ENCODE measurements at places on chromosomes 4 and X. TPM values are rescaled to one million over a fixed set of nuclear protein-coding genes. Genes with fewer than 3 reads are reported as not detected.

GRCh38 chr4:40301603-40302002, 33.5 kb upstream of the CHRNA9 start:
- DNase-seq: no peak

DNA sequence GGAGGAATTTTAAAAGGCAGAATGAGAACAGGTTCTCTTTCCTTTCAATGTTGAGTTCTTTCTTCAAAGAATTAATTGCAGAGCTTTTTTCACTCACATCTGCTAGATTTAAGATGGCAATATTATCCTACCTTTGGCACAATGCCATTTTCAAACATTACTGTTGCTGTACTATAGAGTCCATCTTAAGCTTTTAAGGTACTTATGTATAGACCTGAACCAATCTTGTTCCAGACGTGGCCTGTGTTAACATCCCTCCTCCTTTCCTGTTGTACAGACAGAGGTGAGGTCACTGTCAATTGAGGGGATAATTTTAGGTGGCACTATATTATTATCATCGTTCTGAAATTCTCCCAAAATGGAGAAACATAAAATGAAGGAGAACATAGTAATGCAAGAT, 53.0 kb upstream of the MYOZ2 start:
- no peak for DNase-seq

DNA sequence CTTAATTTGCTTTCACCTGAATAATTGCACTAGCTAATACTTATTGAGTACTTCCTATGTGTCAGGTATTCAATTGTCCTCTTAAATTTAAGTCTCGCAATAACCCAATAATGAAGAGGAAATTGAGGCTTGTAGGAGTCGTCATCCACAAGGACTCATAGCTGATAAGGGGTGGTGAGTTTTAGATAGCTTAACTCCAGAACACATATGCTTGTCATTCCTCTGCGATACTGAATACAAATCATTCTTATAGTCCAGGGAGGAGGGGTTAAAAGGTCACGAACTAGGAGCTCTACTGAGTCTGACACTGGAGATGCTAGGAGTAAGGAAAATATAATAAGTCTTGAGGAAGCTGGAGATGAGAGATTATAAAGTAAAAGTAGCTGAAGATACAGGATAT, 1.4 kb upstream of the PACRGL start:
- DNase-seq: no peak

DNA sequence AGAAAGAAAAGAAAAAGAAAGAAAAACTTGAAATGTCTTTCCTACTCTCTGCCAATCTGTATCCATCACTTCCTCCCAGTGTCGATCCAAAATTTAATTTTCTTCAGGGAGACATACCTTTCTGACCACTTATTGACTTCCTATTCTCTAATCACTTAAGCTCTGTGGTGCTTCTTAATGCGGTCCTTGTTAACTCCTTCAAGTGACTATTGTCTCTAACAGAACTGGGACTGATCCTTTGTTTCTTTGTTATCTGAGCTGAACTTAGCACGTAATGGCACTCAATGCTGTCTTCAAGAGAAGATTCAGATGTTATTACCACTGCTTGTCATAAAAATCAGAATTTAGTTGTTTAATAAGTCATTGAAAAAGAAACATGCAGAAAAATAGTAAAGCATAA, 31.2 kb downstream of the LARP7 start:
- no peak for DNase-seq

AMBN gene
- total RNA-seq: not detected

DNA sequence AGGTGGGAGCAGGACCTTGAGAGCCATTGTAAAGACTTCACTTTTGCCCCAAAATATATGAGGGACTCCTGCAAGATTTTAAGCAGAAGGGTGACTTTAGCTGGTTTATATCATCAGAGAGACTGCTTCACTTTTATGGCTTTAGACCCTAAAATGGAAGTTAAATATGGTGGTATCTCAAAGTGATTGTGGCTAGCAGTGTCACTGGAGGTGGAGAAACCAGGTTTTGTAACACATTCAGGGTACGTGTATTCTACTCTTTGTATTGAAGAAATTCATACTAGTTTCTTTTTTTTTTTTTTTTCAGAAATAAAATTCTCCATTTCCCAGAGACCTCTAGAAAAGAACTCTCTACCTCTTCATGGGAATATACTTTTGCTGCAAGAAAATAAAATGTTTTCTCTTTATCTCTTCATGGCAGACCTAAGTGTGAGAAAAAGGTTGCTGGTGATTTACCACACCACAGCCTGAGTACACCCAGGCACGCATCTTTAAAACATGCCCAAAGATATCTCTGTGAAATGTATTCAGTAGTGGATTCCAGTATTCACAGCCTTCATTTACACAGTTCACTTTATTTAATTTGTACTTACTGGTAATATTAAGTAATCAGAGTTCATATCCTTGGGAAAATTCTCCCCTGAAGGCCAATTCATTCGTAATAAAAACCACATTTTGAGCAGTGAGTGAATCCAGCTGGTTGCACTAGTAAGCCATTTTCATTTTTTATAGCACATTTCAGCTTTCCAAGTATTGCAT, 74.3 kb upstream of the GUCY1A1 start:
- no peak for DNase-seq

- DNase-seq: no peak
Measured at GRCh38 chr4:173801876-173802661, 272.0 kb upstream of the HAND2 start.

DNA sequence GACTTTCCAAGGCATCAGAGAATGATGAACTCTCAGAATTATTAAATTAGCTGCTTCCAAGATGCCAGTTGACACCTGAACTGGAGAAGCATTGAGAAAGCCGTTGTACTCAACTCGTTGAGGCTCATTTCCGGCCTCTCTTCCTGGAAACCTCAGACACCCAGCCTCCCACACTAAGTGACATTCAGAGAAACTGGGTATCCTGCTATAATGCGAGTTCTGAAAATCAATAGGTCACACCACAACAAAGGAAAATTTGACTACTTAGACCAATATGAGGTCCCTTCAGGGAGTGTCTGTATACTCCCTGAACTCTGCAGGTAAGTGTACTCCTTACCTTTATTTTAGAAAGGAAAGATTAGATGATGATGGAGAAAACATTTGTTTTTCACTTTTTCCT, 51.2 kb downstream of the ENPEP start:
- no peak for DNase-seq

FAT4 gene
- 0.95 TPM for total RNA-seq

PRDM5 gene
- 2.4 TPM for total RNA-seq

SPP1 gene
- not detected for total RNA-seq

- no peak for DNase-seq
Measured at GRCh38 chr4:53899586-53900270, 164.7 kb downstream of the CHIC2 start.

GRCh38 chr4:18980516-18981233, 959.1 kb upstream of the LCORL start:
- DNase-seq: peak; percentile 4

DNA sequence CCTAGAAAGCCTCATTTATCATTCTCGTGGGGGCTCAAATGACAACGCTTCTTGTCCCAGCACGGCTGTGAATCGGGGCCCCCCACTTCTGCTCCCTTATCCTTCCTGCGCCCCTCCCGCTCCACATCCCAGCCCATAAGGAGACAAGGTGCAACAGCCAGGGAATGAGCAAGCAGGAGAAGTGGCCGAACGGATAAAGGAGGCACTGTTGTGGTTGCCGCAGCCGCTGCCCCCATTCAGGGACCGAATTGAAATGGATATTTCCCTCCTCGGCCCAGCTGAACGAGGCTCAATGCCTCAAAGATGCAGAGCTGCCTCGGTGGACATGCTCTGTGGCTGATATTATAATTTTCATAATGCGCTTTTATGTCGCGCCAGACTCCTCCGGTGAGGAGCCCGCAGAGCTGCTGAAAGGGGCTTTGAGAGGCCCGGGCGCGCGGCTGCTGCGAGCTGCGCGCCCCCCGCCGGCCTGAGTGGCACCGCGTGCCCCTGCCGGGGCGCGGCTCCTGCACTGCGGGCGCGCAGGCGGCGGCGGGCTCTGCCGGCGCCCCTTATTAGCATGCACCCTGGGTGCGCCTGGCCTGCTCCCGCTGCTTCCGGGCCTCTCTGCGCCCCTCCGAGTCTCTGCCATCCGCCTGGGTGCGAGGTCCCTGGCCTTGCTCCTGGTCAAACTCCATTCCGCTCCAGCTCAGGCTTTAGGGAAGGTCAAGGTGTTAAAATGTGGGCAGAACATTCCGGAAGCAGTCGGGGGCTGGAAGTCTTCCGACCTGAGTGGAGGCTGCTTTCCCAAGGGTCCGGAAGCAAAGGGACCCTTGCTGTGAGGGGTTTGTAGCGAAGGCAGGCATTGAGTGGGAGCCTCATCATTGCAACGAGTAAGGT, 68.2 kb upstream of the TMEM33 start:
- DNase-seq: no peak

ANXA3 gene
- total RNA-seq: 263 TPM

ERAS gene
- not detected for total RNA-seq

DNA sequence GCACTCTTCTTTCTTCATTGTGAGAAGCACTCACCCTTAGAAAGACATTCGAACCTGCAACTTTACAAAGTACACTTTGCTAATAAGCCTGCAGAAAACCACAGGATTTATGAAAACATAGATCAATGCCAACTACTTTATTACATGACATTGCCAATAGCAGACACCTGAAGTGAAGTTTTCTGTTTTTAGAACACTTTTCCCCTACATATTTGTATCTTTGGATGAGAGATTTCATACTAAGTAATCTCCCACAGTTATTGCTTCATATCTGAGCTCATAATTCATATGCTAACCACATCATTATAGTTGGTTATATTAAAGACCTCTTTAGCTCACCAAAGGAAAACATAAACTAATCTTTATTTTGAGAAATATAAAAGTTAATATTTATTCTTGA, 276.5 kb upstream of the CTSO start:
- no peak for DNase-seq

DNA sequence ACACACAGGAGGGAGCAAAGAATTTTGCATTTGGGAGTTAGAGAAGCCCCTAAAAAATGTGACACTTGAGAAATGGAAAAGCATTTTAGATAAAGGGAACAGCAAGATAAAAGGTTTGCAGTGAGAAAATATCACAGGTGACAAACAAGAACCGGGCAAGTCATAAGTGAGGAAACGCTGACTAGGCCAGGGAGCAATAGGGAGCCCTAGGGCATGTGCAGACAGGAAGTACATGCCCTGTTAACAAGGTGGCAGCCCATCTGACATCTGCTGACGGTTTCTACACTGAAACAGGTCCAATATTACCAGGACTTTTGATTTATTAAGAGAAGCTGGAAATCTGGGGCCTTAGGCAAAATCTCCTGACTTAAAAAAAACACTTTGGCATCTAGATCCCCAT, 4.0 kb upstream of the IL13RA1 start:
- peak; percentile 48 for DNase-seq

GRCh38 chrX:107825698-107826237, at the start of gene MID2:
TSS of gene MID2 (plus strand) at chrX:107825866. CDS start at chrX:107826427, 561 bp downstream.
- peak; percentile 81 for DNase-seq

DNA sequence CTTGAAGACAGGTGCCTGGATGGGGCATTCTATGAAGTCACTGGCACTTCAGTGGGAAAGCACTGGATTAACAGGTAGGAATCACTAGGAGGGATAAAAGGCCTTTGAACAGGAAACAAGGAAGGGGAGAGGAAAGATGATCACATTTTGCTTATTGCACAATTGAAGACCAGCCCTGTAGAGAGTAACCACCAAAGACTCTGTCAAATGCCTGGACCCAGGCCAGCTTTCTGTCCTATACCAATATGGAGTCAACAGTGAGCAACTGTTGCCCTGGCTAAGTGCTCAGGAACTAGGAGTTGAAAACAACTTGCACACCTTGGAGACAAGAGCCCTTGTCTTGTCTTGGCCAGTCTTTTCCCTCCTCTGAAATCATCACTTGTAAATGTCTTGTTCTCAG, 14.1 kb upstream of the RTL3 start:
- peak; percentile 30 for DNase-seq

- peak; percentile 76 for DNase-seq
Measured at GRCh38 chr4:109548655-109549054, 11.4 kb upstream of the MCUB start.

PAGE1 gene
- total RNA-seq: 1.7 TPM

- peak; percentile 26 for DNase-seq
Measured at GRCh38 chrX:71650333-71650969, 16.9 kb upstream of the LOC101059915 start.

DNA sequence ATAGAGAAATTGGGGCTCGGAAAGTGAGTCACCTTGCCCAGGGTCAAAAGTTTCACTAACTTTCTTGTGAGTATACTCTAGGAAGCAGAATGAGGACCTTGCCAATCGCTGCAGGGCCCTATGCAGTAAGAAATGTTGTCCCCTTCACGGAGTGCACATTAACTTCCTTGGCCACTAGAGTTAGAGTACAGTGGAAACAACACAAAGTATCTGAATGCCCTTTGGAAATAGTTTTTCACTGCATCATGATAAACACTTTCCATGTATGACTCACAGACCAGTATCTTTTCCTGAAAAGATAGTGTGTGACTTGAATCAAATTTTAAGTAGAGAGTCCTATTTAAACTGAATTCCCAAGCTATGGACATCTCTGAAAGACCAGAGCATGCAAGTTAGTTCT, 45.5 kb upstream of the STK26 start:
- DNase-seq: peak; percentile 30

DNA sequence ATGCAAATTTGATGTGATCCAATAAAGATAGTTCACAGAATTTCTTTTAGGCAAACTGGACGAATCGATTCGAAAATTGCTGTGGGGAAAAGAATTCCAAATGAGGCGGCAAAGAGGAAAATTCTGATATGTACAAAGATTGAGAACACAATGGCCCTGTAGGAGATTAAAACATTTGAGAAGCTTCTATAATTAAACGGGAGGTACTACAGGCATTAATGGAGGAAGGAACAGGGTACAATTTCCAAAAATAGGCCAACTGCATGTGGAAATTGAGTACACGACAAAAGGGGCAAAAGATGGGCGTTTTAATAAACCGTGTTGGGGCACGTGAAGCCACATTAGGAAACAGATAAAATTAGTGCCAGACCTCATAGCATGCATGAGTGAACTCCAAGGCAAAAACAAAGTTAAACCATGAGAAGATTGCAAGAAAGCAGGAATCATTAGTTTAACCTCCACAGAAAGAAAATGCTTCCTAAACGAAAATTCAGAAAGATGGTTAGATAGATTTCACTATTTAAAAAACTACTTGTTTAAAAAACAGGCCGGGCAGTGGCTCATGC, 68.4 kb downstream of the DHRSX start:
- no peak for DNase-seq

SSX4B gene
- total RNA-seq: not detected

GRCh38 chr4:42104521-42104920, 47.9 kb downstream of the BEND4 start:
- peak; percentile 27 for DNase-seq
